ENCODE measurements at places on chromosomes 1 and 21.

DNA sequence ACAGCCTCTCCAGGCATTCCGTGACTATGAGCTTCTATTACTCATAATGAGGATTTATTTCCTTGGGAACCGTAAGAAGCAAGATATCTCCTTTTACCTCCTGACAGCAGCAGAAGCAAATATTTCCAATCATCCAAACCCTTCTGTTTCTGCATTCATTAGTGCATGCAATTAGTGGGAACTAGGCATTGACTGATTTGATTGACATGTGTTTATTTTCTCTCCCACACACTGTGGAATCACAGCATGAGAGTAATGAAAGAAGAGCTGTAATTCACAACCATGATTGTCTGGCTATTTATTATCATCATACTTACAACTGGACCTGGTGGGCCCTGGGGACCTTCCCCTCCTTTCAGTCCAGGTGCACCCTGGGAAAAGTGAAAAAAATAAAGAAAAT is 146.8 kb downstream of the COL11A1 start:
- DNase-seq: no peak

GRCh38 chr1:181430015-181430885 is 53.1 kb upstream of the CACNA1E start:
- DNase-seq: no peak

DNA sequence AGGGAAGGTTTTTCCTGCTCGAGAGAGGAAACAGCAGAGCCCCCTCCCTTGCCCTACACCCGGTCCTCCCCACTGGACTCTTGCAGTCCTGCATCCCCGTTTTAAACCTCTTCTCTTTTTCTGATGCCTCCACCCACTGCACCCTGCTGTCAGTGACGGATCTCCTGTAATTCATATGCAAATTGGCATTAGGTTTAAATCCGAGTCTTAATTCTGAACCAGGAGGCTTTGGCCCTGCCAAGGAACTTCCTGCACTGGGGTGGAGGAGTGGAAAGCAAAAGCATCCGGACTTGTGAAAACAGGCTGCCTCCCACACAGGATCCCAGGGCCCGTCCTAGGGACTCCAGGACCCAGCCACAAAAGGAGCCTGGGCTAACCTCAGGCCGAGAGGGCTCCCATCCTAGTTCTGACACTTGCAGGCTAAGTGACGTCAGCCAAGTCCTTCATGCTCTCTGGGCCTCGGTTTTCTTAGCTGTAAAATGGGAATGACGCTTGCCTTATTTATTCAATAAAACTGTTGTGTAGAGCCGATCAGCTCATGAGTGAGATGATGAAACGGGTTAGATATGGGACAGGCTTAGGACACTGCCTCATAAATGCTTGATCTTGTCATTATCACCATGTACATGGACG is 613.3 kb downstream of the AJAP1 start:
- peak; percentile 57 for DNase-seq

- no peak for DNase-seq
These were observed 15.1 kb downstream of the NFASC start for GRCh38 chr1:204885790-204886189.

- peak; percentile 11 for DNase-seq
These were observed 49.7 kb upstream of the IFI44L start for GRCh38 chr1:78570539-78570938.

GRCh38 chr21:25885405-25885804 is 150.6 kb downstream of the GABPA start:
- no peak for DNase-seq
